SW 1271 (cell line): ENCODE measurements at places on chromosomes 7 and 10.

GRCh38 chr10:102777711-102778453 is 34.1 kb downstream of the WBP1L start:
- DNase-seq = no peak

DNA sequence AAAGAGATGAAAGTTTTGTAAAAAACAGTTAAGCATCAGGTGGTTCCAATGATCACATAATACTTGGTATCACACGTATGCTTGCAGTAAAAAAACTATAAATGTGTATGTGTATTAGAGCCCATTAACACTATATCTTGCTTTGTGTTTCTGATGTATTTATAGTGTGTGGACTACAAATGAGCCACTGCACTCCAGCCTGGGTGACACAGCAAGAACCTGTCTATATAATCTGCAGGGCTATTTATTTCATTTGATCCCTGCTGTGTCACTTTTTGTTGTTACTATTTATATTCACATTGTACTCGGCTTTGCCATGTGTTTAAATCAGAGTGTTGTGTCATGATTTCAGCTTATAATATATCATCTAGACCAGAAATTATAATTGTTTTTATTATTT is 487.8 kb upstream of the TEX47 start:
- no peak for DNase-seq

DNA sequence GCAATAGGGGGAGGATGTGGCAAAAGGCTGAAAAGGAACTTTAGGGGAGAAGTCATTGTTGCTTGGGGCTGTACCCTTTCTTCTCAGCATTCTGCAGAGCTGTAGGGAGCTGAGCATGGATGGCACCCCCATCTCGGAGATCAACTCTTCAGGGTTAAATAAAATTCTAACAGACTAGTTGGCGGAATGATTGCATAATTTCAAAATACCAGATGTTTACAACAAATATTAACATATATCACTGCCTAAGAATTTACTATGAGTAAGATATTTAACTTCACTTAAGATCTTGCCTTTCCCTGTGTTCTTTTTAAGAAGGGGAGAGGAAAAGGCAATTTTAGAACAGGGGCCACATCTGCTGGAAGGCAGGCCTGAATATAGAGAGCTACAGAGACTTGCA is 509 bp upstream of the OR2F1 start:
- DNase-seq = no peak

DNA sequence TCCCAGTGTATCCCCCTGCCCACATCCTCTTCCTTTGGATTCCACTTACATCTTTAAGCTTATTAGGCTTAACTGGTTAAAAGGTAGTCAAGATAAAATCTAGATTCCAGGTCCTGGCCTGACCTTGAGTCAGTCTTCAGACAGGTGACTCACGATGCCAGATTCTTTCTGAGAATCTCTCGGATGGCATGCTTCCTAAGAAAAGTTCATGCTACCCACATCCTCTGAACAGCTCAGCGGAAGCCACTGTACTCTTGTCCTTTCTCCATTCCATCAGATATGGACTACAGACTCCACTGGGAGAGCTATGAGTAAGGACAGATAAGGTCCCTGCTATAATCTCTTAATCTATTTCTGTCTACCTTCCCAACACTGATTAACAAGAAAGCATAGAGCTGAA is 43.4 kb downstream of the DNMBP start:
- DNase-seq = peak; percentile 72

GRCh38 chr10:23384364-23384763 is 39.8 kb upstream of the C10orf67 start:
- DNase-seq = no peak

DNA sequence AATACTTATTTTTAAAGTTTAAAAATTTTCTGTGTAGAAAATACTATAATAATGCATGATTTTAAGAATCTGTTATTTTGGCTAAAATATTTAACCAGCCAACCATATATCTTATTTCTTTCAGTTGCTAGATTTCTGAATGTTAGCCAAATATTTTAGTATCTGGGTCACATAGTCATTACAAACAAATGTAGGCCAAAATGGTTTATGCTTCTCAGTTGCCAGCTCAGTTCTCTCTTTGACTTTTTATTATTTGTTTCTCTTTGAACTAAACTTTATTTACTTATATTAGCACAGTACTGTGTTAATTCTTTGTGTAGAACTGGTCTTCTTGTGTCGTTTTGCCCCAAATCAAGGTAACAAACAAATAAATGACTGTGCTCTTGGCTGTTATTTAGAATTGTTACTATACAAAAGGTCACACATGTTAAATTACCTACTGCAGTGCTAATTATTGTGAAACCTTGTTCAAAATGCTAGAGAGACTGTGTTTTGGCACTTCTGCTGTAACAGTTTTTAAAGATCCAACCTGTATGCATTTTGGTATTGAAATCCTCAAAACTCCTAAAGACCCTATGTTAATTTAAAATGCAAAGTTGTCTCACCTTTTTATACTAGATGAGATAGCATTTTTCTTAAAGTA is 39.8 kb downstream of the ZEB1 start:
- DNase-seq = no peak

GRCh38 chr7:138097064-138097741 is 20.9 kb downstream of the AKR1D1 start:
- no peak for DNase-seq

DNA sequence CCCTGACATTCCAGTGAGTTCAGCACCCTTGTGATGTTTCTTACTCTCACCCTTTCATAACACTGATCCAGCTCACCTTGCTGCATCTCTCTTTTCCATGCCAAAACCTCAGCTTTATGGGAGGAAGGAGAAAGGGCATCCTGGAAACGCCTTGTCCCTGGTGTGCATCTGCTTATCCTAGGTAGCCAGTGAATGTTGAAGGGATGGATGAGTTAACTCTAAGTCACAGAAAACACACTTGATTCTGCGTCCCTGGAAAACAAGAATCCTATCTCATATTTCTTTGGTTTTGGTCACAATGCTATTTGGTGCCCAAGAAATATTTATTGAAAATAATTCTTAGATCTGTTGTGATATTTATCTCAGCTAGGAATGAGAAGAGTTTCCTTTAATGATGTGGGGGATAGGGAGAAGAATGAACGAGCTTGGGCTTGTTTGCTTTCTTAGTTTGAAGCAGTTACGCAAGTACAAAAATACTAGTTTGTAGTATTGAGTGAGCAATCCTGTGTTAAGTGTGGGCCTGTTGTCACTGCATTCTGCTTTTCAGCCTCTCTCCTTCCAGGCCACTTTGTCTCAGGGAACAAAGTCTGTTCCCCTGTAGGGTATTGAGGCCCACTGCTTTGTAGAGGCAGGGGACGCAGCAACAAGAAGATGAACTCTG is 126.5 kb downstream of the ARID5B start:
- no peak for DNase-seq

GRCh38 chr10:61634746-61635145 is 28.0 kb upstream of the CABCOCO1 start:
- DNase-seq = no peak

DNA sequence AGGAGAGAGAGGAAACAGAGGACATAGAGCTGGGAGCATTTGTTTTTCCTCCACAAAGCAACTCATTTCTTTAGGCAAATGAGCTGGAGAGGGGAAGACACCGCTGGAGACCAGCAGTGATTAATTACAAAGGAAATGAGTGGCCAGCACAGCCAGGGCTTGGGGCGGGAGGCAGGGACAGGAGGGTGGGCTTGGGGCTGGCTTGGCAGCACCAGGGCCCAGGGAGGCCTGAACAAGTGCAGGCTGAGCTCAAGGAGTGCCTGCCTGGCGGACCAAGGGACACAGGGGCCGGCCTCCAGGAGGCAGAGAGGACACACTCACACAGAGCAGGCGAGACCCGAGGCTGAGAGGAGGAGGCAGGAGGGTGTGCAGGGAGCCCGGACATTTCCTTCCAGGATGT is 149.0 kb upstream of the UNC5B start:
- no peak for DNase-seq

- DNase-seq = no peak
These were observed 41.3 kb downstream of the ST7 start for GRCh38 chr7:116994611-116995010.

DNA sequence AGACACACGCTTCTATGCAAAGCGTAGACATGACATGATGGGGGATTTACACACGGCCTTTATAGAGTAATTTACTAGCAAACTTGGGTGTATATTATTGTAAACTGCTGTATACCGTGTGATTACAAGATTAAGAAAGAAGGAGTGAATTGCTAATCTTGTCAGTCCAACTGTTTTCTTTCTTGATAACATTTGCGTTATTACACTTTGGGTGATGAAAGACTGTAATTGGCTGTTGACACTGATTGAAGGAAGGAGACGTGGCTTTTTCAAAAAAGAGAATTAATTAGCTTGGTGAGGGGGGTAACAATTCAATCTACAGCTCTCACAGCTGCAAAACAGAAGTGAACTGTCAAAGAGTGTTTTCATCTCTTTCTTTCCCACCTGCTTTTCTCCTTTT is 32.7 kb downstream of the SLC35B4 start:
- DNase-seq = no peak

DNA sequence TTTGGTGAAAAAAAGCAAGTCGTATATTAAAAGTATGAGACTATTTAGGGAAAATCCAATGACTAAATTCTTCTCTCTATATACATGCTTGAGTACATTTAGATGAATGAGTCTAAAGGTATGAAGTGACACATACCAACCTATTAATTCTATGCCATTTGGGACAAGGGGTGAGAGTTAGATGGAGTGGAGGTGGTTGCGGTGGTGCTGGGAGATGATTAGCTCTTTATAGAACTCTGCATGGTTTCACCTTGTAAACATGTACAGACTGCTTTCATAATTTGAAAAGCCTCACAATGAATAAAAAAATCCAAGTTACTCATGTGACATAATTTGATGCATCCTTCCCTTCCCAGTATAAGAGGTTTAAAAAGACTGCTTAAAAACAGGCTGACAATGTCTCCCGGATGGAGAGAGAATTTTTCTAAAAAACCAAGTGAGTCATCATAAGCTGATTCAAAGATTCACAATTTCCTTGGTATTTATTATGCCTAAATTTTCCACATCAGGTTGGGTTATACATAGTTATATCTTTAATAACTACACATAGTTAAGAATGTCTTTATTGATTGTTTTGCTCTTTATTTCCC is 572.8 kb downstream of the REEP3 start:
- no peak for DNase-seq

- no peak for DNase-seq
These were observed 192.7 kb upstream of the MKI67 start for GRCh38 chr10:128318913-128319312.

DNA sequence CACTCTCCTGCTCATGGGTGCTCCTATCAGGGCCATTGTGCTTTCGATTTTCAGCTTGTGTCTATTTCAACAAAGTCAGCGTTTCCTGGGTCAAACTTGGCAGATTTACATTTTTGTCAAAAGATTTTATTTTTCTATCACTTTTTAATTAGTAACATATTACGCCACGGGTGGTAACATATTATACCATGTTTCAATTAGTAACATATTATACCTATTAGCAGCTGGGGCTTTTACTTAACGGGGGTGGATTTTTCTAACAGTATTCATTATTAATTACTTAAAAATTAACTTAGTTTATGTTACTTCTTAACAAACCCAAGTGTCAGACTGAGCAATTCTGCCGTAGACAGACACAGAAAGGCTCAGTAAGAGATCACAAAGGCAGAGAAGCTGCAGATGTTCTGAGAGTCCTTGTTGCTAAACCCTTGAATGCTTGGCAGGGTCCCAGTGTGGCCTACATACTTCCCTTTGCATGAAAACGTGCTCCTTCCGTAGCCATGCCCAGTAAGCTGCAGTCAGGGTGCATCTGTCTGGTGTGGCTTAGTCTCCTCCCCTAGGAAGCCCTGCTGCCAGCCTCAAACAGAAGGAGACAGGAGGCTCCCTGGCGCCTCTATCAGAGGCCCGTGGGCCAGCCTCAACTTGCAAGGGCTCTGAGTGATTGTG is 263.1 kb upstream of the CXCL12 start:
- DNase-seq = no peak

DNA sequence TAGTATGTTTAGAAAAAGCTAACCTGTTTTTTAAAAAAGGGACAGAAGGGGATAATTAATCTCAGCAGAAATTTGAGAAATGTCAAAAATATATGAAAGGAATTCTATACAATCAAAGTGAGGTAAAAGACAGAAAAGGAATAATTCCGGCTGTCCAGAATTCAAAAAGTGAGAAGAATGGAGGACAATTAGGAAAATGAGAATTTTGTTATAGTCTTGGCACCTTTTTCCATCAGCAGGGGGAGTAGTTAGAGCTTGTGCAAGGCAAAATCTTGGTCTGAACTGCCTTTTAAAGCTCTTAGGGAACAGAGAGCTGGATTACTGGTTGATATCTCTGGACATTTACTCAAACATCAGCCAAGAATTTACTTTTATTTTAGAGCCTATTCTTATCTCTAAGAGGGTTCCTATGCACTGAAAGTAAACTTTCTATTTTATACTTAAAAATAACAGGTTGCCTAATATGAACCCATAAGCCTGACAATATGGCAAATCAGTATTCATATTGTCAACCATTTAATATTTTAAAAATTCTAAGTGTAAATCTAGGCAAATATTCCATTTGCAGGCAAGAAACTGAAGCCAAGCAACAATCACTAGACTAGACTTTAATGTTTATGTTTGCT is 185.6 kb downstream of the ANK3 start:
- DNase-seq = peak; percentile 3

GRCh38 chr10:124534231-124534798 is 72.7 kb downstream of the LHPP start:
- no peak for DNase-seq

- DNase-seq = no peak
These were observed 77.9 kb upstream of the RHOBTB1 start for GRCh38 chr10:61021926-61022325.

DNA sequence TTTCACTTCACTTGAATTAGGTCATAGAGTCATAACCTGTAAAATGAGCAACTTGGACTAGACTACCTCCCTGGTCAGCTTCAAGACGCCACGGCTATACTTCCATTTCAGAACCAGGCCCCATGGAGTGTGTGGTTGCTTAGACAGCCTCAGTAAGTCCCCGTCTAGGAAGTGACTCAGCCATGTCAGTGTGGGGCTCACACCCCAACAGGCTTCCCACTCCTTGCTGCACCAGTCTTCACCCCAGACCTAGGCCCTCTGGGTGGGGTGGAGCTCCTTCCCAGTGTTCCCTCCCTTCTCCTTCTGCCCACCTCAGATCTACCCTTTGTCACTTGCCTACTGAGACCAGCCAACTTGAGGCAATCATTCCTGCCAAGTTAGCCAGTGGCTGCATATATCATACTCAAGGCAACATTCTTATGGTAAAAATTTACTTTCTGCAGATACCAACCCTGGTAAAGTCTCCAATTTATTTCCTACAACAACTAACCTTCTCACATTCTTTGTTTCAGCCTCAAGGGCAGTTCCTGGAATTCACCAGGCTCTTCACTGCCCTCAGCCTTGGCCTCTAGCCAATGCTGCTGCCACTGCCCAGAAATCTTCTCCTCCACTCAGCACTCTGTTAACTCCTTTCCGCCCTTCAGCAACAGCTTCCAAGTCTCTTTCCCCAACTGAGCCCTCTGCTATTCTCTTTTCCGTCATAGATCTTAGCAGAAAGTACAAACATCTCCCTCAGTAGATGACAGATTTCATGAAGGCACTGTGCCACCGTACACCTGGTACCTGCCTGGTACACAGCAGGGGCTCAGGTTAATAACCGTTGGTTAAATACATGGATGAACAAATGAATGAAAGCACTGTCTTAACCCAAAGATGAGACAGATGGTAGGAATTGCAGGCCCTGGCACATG is 31.3 kb upstream of the ZNRF2 start:
- no peak for DNase-seq

GRCh38 chr10:29838539-29838938 is 203.8 kb upstream of the SVIL start:
- no peak for DNase-seq
